ENCODE measurements at places on chromosomes 6 and 20.

DNA sequence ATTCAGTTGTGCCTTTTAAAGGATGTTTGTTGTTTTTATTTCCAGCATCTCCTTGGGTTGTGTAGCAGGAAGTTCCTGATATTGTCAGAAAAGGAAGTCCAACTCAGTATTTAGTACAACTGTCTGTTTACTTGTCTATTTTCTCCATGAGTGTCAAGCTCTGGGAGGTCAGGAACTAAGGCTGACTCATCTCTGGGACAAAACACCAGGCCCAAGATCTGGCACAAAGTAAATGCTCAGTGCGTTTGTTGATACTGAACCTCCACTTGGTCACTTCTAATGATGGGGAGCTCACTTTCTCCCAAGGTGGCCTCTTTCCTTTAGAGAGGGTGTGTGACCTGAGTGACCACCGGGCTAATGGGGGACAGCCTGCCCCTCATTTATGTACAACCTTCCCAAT lies 12.6 kb upstream of the PIGU start:
- DNase-seq: peak; percentile 47

GRCh38 chr20:20519269-20519668 lies 151.4 kb downstream of the INSM1 start:
- peak; percentile 8 for DNase-seq

DNA sequence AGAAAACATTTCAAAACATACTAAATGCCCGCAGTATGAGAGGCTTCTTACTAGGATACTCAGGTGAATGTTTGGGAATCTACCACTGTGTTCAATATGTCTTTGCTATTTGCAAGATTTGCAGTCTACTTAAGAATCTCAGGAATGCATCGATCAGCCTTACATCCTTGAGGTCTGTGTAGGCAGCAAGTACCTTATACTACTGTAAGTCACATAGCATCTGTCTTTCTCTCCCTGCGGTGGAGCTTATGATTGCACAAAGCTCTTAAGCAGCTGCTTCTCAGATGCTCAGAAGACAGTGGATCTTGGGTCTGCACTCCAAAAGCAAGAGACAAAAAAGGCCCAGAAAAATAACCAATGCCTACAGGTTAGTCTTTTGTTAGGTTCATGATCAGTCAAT lies 21.4 kb downstream of the PCSK2 start:
- DNase-seq: no peak

- DNase-seq: no peak
These were observed 133.7 kb downstream of the LINC00237 start for GRCh38 chr20:20972490-20972889.

DNA sequence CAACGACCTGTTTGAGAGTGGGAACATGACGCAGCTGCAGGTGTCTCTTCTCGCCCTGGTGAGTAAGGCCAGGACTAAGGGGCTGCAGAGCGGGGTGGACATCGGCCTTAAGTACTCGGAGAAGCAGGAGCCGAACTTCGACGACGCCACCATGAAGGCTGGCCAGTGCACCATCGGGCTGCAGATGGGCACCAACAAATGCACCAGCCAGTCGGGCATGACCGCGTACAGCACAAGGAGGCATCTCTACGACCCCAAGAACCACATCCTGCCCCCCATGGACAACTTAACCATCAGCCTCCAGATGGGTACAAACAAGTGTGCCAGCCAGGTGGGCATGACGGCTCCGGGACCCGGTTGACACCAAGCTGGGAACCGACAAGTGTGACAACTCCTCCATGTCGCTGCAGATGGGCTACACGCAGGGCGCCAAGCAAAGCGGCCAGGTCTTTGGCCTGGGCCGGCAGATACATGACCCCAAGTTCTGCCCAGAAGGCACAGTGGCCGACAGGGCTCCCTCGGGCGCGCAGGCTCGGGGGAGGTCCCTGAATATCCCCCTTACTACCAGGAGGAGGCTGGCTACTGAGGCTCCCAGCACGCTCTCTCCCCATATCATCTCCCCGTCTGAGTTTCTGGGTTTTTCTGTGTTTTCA lies 15.9 kb upstream of the AMD1 start:
- no peak for DNase-seq

DNA sequence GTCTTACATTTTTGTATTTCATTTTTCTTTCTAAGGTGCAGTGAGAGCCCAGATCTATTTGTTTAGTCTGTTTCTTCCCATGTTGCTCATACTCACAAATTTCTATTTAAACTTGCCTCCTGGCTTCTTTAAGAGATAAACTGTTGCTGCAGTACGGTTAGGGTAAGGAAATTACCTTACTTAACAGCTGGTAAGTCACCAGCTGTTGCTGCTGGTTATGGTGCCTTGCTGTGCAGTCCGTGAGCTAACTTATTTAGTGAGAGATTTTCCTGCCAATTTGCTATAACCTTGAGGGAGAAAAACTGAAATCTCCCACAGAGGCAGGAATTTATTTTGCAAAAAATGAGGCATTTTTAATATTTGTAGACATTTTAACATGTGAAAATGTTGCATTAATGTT lies 261.0 kb downstream of the UST start:
- DNase-seq: no peak

DNA sequence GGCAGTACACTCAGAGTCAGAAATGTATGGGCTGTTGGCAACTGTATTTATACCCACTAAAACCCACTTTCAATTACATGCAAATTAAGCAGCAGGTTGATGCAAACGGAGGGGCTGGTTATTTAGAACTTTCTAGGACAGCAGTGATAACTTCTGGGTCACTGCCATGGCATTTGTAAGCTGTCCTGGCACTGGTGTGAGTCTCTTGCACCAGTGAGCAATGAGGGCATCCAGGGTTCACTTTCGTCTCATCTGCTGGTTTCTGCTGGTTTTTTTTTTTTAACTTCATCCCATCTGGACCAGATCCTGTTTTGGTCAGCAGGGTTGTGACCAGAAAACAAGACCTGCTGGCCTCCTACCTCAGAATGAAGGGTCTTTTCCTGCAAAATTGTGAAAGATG lies 49.2 kb downstream of the CDH26 start:
- DNase-seq: no peak

GRCh38 chr6:138291036-138291848 lies 73.0 kb upstream of the PBOV1 start:
- no peak for DNase-seq

- peak; percentile 22 for DNase-seq
These were observed 1.5 kb downstream of the WDR27 start for GRCh38 chr6:169700296-169700695.

GRCh38 chr20:24960302-24960801 lies 11.3 kb downstream of the CST7 start:
- DNase-seq: no peak

- DNase-seq: peak; percentile 91
These were observed 27.3 kb downstream of the RAMACL start for GRCh38 chr6:166559211-166559610.

DNA sequence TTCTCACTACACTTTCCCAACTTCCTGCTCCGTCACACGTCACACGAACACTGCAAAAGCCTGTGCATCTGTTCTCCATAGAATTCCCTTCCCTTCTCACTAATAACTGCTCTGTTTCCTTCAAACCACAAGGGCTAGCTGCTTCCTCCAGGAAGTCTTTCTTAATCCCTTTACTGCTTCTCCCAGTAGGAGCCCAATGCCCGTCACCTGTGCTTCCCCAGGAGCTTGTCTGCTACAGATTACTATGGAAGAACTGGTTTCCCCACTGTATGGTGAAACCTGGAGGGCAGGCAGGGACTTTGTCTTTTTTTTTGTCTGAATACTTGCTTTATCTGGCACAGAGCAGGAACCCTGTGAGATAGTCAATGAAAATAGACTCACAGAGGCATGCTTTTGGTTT lies 444.7 kb upstream of the MAP3K7 start:
- DNase-seq: no peak

GRCh38 chr6:108235127-108235526 lies 25.7 kb downstream of the SNX3 start:
- no peak for DNase-seq

- DNase-seq: peak; percentile 61
These were observed 21.8 kb upstream of the NAA20 start for GRCh38 chr20:19995220-19995863.

DNA sequence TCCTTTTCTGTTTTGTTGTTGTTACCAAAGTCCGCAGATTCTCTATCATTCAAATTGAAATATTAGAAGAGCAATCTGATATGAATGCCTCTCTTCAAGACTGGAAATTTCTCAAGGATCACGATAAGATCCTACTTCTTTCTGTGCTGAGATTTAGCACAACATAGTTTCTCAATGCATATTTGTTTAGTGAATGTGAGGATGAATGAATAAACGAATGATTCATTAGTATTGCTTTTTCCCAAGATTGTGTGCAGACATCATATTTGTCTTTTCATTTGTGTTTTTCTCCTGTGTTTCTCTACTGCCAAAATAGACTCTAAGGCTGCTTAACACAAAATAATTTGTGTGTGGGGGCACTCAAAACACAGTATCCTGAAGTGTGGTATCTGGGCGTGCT lies 862.7 kb upstream of the MAP3K7 start:
- no peak for DNase-seq

DNA sequence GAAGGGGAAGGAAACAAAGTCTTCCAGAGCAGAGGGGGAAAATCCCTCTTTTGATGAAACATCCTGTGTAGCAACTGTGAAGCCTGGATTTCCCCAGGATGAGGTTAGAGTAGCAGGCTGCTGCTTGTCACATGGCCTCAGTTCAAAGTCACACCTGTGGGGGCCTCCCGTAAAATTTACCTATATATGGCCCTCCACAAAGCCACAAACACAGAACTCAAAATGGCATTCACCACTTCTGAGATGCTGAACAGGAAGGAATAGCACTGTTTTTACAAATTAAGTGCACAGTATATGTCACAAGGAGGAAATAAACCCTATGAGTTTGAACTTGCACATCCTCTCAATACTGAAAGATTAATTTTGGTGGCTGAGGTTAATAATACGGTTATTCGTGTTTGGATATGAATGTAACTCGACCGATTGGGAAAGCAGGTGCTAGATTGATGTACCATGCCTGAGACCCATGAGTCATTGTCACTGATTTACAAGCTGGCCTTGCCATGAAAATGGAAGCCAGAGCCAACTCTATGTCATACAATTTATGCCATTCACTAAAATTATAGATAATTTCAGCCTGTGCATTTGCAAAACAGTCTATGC lies 70.6 kb downstream of the SGK1 start:
- peak; percentile 65 for DNase-seq

DNA sequence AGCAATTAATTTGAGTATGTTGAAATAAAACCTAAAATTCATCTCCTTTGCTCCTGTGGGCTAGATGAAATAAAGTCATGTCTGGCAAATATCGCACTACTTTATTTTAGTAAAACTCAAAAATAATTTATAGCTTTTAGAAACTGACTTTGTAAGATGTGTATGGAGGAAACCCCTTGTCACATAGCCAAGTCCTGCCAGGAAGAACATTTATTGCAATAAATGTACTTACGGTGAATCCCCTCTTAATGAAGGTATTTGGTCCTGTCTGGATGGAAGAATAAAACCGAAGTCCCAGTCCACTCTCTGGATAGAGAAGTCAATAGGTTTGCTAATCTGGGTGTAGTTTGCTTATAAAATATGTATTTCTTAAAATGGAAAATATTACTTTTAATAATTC lies 1226.8 kb upstream of the MAP3K7 start:
- DNase-seq: no peak

DNA sequence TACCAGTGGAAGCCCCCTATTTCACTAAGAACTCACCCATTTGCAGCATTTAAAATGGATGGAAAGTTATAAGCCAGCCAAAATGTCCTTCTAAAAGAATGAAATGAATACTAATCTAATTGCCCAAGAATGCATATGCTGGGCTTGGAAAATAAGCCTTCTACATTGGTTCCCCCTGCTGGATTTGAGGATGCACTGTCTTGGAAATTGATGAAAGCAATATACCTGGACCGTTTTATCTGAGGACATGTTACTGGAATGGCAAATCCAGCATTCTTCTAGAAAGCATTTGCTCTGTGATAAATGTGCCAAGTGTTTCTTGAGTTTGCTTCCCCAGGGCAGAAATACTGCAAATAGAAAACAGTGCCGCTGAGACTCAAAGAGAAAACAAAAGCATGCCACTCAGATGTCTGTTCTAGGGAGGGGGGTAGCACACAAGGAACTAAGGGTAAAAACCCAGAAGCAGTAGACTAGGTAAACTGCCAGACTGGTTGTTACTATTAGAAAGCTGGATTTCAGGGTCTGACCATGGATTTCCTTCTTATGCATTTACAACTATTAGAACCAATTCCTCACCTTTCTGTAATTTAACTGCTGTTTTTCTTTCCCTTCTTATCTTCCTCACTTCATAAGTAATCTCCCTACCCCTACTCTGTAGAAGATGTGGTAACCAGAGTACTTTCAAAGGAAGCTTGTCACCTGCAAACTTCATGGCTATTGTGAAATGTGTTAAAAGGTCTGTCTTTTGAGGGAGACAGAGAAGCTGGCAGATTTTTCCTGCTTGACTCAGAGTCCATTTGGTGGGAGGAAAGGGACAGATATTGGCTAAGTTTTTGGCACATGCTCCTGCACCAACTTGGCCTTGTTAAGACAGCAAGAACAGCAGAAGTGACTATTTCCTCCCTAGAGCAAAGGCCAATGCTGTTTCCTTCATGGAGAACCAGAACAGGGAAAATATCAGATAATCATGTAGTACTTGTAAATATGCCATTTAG lies 642.6 kb downstream of the KIF16B start:
- DNase-seq: peak; percentile 62

DNA sequence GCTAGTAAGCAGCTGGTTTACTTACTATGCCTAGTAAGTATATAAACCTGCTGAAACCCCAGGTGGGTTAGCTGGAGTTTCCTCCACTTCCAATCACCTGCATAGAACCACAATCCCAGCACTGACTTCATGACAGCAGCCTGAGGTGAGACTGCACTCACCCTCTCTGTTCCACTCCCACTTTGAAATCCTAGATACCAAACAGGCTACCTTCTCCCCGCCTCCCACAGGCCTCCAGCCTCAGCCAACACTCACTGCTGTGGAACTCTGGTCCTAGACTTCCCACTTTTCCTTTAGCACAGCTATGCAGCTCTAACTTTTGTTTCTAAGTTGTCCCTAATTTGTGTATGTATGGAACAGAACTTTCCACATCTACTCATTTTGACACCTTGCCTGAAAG lies 149.7 kb upstream of the ARID1B start:
- DNase-seq: no peak

DNA sequence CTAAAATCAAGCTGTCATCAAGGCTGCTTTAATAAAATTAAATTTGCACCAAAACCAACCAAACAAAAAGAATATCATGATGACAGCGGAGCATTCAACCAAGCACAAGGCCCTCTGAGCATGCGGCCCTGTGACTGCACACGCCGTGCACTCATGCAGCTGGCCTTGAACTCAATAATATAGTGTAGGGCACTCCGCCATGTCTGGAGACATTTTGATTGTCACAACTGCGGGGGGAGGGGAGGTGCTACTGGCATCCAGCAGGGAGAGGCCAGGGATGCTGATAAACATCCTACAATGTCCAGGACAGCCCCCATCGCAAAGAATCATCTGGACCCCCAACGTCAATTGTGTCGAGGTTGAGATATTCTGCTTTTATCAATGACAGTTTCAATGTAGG lies 9.7 kb downstream of the MOCS3 start:
- no peak for DNase-seq

DNA sequence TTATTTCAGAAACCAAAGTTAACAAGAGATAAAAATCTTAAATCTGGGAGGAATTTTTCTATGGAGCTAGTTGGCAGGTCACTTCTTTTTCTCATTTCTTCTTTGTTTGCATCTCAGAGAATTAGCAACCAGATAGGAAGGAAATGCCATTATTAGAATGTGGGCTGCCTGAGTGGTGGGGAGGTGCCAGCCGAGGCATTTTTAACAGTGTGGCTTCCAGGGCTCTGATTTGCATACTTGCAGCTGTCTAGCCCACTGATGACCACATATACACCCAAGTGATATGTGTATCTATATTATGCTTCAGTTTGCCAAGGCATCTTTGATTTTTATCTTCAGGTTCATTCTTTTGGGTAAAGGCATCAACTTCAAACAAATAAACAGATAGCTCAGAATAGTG lies 206.7 kb downstream of the CLIC5 start:
- no peak for DNase-seq
